Dermis blood vessel endothelial cell (primary cell): ENCODE measurements at places on chromosomes 4 and X.

GRCh38 chr4:44016570-44017421 lies 431.8 kb downstream of the KCTD8 start:
- DNase-seq, result no peak

DNA sequence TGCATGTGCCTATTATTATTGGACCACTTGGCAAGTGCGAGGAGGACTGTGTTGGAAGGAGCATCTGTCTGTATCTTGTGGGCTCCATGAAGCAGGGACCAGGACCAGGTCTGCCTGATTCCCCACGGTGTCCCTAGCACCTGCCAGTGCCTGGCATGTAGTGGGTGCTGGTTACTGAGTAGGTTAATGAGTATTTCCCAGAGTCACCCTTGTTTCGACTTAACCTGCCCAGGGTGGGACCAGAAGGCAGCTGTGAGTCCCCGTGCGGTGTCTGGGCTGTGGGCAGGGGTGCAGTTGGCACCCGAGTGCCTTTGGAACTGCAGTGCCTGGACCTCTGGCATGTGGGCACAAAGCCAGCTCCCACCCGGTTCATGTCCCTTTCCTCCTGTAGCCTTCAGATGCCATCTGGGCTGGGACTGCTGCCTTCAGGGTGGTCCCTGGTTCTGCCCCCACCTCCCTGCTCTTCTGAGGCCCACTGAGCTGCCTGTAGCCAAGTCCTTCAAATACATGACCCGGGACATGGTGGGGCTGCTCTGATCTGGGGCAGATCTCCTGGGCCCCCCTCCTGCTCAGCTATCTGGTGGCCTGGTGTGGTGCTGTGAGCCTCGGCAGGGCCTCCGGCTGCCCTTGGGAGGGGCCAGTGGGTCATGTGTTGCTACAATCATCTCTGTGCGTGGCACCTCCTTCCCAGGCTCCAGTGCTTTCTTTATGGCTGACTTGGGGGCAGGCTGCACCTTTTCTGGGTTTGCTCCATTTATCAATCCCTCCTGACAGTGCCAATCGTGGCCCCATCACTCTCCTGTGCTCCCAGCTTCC lies 53.0 kb upstream of the SORCS2 start:
- no peak for DNase-seq

- peak; percentile 25 for DNase-seq
Observed at GRCh38 chrX:47751670-47752069, 85.0 kb upstream of the ZNF81 start.

GRCh38 chr4:170234800-170235199 lies 145.0 kb upstream of the AADAT start:
- DNase-seq, result no peak

- DNase-seq, result no peak
Observed at GRCh38 chr4:26151615-26152014, 169.2 kb upstream of the RBPJ start.

GRCh38 chrX:120499301-120500072 lies 30.4 kb upstream of the LAMP2 start:
- no peak for DNase-seq

- DNase-seq, result no peak
Observed at GRCh38 chr4:48604527-48604926, 114.5 kb downstream of the ZAR1 start.

DNA sequence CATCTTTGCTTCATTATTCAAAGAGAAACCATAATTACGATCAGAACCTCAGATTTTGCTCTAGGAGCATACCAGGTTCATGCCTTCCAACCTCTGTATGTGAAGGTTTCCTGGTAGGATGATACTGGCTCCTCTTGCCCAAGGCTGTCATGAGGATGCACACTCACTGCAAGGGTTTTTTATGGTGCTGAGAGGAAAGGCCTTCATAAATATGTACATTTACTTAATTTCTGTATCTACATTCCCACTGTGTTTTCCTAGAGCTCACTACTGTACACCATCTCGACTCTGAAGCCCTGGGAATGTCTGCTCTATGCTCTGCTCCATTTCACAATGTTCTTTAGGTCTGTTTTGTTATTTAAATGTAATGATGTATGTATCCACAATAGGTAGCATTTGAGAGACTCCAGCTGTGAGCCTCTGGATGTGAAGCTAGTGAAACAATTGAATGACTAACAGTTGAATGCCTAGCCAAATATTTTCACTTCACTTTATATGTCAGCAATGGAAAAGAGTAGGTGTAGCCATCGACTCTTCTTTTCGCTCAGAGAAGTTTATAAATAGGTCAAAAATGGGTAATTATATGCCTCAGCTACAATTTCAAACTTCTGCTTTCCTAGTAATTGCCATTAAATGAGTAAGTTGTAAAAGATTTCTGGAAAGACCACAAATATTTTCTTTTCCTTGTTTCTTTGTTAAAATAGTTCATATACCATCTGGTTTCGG lies 228.0 kb downstream of the PALLD start:
- no peak for DNase-seq

- DNase-seq, result no peak
Observed at GRCh38 chr4:61162116-61162515, 38.0 kb upstream of the ADGRL3 start.

DNA sequence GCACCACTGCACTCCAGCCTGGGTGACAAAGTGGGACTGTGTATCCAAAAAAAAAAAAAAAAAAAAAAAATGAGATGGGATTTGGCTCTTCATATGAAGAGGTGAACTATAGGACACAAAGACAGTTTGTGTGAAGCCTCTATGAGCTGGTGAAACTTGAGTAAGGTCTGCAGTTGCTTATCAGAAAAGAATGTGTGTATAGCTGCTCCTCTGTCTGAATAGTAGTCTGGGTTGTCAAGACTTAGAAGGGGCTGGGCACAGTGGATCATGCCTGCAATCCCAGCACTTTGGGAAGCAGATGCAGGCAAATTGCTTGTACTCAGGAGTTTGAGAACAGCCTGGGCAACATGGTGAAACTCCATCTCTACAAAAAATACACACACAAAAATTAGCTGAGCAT lies 82.8 kb downstream of the ARSF start:
- no peak for DNase-seq

- peak; percentile 5 for DNase-seq
Observed at GRCh38 chrX:15233416-15234015, 36.4 kb downstream of the ASB9 start.

GRCh38 chr4:3467601-3468031 lies 4.5 kb downstream of the DOK7 start:
- no peak for DNase-seq

DNA sequence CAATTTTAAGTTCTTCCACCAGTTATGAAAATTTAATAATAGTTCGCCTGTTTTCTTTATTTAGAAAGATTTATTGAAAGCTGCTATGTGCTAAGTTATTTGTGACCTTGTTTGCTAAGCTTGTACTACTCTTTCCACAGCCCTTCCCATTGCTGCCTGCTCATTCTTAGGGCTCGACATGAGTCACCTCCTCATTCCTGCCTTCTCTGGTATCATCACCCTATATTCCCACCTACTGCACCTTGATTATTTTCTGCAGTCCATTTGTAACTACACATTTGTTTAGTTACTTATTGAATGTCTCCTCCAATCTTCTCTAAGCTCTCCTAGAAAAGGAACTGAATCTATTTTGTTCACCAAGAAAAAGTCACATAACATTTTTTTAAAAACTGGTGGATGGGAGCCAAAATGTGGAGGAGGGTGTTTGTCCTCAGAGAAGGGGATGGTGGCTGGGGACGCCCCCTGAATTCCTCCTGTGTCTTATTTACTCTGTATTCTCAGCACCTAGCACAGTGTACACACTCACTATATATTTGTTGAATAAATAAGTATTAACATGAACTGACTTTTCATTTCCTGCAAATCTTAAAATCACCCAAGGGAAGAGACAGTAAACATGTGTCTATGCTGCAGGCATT lies 3.7 kb upstream of the RAB9A start:
- DNase-seq, result no peak

GRCh38 chr4:15765910-15766697 lies 12.0 kb upstream of the CD38 start:
- no peak for DNase-seq

GRCh38 chrX:122626871-122627270 lies 557.2 kb upstream of the GRIA3 start:
- DNase-seq, result no peak

GRCh38 chr4:40630335-40631021 lies 814 bp upstream of the RBM47 start:
- no peak for DNase-seq

GRCh38 chr4:38804654-38805295 lies at the start of gene TLR1:
Gene TLR1 (minus strand): TSS chr4:38804791. CDS start chr4:38798831, 5,960 bp downstream.
- DNase-seq, result peak; percentile 80

GRCh38 chr4:41542526-41543275 lies 4.7 kb downstream of the LIMCH1 start:
- peak; percentile 63 for DNase-seq

DNA sequence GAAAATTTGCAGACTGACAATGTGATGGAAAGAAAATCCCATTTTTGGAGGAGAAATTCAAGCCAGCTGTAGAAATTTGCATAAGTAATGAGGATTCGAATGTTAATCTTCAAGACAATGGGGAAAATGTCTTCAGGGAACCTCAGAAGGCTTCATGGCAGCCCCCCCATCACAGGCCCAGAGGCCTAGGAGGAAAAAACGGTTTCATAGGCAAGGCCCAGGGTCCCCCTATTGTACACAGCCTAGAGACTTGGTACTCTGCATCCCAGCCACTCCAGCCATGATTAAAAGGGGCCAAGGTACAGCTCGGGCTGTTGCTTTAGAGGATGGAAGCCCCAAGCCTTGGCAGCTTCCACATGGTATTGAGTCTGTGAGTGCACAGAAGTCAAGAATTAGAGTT lies 303.6 kb upstream of the PCDH7 start:
- DNase-seq, result no peak
